ENCODE measurements at places on chromosomes 11 and 22. TPM values are rescaled to one million over a fixed set of nuclear protein-coding genes. Genes with fewer than 3 reads are reported as not detected.

The AMOTL1 gene
- 257 TPM for total RNA-seq

The BTBD18 gene
- total RNA-seq: not detected

- DNase-seq: peak; percentile 47
Observed at GRCh38 chr22:24444729-24445466, 17.5 kb downstream of the ADORA2A start.

DNA sequence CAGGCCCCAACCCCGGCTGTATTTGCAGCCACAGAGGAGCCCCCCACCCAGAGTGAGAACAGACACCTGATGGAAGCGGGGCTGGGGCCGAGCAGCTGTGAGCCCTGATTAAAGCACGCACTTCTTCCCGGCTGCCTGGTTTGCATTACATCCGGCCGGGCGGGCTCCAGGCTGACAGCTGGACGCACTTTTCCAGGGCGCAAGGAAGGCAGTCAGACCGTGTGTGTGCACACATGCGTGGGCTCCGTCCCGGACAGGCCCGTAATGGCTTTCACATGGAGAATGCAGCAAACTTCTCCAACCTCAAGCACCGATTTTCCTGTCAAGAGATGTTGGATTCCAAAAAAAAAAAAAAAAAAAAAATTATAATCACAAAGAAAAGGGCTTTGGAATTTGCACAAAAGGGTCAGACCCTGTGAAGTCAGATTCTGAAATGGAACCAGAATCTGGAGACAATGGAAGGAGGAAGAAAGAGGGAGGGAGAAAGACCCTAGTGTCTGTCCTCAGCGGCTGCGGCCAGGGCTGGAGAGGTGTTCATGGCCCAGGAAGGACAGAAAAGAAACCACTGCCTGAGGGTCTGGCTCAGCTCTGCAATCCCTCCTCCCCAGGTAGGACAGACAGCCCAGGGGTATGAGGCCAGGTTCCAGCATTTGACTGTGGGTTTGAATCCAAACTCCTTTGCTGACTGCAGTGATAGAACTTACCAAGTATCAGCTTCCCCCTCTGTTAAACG lies 365.5 kb downstream of the MN1 start:
- DNase-seq: peak; percentile 96

- peak; percentile 53 for DNase-seq
Observed at GRCh38 chr11:39374963-39375698, 2084.3 kb downstream of the LRRC4C start.

DNA sequence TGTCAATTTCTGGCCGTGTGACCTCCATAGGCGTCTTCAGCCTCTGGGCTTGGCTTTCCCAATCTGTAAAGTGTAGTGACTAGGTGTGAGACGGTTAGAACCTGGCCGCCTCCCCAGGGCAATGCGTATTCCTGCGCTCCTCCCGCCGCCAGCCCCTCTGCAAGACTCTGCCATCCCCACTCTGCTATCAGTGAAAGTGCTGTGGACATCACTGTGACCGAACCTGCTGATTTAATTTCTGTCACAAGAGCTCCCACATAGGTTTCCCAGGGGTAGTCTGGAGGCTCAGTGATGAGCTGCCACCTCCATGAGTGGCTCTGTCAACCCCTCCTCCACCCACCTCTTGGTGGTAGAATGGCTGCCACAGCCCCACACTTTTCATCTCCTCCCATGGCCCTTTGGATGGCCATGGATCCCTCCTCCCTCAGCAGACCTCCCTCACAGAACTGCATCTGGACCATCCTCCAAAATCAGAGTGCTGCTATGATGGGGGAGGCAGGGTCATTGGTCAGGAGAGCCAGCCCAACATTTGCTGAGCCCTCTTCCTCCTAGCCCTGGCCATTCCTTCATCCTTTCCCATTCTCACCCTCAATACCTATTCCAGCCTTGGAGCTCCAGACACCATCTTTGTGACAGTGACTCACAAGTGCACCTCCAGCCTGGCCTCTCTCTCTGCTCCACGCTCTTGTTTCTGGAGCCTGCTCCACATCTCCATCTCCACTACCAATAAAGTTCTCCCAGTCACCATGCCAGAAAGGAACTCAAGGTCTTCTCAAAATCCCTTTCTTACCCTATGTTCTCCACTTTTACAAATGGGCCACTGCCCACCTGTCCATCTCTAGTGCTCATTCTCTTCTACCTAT lies 1.5 kb upstream of the GSC2 start:
- DNase-seq: no peak

DNA sequence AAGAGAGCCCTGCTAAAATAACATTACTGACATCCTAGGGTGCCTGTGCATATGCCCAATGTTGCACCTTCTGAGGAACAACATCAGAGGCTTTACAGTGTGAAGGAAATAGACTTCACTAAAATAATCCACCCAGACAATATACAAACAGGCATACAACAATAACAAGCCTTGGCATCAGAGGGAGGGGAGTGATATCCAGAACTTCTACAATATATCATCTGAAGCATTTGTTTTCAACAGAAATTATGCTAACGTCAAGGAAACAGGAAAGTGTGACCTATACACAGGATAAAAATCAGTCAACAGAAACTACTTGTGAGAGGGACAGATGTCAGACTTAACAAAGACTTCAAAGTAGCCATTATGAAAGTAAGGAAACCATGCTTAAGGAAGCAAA lies 81.3 kb downstream of the CTNND1 start:
- no peak for DNase-seq

The GPR152 gene
- not detected for total RNA-seq

The MMP1 gene
- total RNA-seq: 4.3 TPM

DNA sequence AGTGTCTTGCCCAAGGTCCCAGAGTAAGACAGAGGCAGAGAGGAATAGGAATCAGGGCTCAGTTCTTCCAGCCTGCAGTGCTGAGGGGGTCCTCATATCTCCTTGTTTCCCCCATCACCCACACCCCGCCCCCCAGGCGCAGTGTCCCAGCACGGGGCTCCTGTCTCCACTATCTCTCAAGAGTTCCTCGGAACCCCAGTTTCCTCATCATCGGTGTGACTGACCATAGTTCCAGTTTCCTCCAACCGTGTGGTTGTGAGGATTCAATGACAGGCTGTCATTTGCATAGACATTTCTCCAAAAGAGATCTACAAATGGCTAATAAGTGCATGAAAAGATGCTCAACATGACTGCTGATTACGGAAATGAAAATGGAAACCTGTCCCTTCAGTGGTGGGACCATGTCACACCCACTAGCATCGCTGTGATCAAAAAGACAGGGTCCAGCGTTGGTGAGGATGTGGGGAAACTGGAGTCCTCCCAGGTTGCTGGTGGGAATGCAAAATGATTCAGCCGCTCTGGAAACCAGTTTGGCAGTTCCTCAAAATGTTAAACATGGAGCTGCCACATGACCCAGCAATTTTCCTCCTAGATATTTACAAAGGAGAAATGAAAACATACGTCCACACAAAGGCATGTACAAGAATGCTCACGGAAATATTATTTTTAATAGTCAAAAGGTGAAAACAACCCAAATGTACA lies 31.8 kb upstream of the PDGFB start:
- DNase-seq: no peak

- DNase-seq: no peak
Observed at GRCh38 chr22:22432937-22433336, 75.6 kb downstream of the ZNF280B start.

DNA sequence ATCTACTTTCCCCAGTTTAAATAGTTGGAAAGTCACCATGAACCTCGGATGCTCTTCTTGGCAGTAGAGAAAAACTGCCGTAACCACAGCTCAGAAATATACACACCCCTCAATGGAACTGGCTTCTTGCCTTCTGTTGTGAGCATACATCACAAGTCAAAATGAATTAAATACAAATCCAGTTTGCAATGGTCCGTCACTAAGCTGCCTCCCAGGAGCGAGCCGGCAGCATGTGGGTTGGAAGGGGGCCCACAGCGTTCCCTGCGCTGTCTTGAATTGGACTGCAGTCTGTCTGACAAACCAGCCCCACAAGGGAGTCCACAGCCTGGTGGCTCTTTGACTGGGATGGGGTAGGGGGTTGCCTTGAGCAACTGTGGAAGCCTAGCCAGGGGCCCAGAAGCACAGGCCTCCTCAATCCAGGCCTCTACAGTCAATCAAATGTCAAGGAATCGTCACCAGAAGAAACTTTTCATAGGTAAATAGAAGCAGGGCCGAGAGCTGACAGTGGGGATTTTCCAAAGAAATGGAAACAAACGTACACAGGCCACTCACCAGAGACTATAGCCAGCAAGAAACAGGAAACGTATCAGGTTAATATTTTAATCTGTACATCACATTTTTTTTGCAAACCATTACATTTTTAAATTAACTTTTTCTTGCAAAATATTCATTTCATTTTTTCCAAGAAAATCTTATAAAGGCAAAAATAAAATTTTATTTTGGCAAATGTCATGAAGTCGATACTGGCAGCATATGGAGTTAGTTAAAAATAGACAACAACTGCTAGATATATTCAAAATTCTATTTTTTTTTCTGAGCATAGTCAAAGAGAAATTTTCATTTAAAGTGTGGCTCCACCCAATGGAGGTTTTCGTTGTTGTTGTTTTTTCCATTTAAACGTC lies 38.5 kb downstream of the C11orf58 start:
- peak; percentile 91 for DNase-seq
